ENCODE measurements at places on chromosomes 7 and 10.

- DNase-seq: no peak
Measured at GRCh38 chr7:132584796-132585494, 8.7 kb upstream of the PLXNA4 start.

DNA sequence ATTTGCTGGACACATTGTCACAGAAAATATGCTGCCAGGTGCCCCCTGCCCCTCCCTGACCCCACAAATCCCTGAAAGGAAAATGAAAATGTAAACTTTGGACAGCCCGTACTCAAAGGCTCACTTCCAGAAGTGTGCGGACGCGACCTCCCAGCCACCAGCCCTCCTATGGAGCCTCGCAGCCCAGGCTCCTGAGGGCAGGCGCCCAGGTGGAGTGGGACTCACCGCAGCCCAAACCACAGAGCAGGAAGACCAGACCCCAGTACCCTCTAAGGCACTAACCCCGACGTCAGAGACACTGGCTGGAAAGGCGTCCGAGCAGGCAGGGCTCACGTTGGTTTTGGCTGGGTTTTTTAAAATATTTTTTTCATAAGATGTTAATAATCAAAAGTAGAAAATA is 57.3 kb downstream of the CSGALNACT2 start:
- DNase-seq: no peak

GRCh38 chr7:39565538-39565937 is 666 bp upstream of the YAE1 start:
- no peak for DNase-seq

GRCh38 chr7:133290041-133290440 is 37.2 kb downstream of the EXOC4 start:
- DNase-seq: no peak

DNA sequence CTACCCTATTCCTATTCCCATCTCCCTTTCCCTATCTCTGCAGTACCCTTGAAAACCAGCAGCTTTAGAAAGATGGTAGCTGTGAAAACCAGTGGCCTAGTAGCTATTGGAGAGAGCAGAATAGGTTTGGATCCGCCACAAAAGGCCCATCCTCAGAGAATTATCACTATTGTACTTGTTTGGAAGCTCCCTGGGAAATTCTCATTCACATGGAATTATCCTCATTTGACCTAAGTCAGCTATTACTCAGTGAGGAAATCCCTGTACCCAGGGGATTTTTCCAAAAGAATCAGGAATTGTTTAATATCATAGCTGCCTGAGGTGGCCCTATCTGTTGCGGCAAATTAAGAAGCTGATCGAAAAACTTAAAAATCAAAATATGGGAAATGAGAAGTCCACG is 51.6 kb downstream of the DGKI start:
- DNase-seq: no peak

All from stimulated activated CD8-positive, alpha-beta memory T cell treated with anti-CD3 and anti-CD28 coated beads, Interleukin-15, amount 100 ng/mL, for 48 hours (primary cell).